Activated T-helper 2 cell treated with anti-CD3 and anti-CD28 coated beads, Interferon-gamma antibody, Interleukin-2, Interleukin-4, amounts not matched to agents 10 μg/mL and 5 μg/mL and 100 μg/mL, durations not matched to agents 14 hours and 24 hours and 36 hours (primary cell): ENCODE measurements at places on chromosomes 13 and 19.

DNA sequence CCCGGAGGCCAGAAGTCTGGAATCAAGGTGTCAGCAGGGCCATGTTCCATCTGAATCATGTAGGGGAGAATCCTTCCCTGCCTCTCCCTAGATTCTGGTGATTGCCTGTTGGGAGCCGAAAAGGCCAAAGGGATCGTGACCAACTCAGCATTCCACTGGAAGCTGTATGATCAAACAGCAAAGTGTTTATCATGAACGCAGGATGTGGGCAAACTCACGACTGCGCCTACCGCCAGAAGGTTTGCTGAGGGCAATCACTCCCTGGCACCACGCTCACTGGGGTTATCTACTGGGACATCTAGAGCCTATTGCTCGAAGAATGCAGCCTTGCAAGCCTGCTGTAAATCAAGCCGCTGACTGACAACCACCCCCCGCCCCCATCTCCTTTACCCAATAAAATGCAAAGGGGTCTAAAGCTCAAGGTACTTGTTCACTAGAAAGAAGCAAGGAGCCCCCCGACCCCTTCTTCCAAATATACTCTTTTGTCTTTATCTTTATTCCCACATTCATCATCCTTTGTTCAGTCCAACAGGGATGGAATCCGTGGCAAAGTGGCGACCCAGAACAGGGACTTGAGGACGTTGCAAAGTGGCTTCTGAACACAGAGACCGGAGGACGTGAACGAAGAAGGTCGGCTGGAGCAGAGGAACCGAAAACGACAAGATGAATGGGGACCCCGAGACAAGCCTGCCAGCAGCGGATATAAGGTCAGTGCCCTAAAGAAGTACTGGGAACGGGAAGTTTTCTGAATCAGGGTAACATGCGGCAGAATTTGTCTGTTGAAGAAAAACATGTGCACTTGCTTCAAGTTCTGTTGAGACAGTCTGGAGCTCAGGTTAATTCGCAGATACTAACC, 16.8 kb downstream of the CLEC4M start:
- no peak for DNase-seq

- no peak for DNase-seq
Measured at GRCh38 chr13:21703846-21704245, 33.0 kb downstream of the FGF9 start.

- DNase-seq: no peak
Measured at GRCh38 chr13:23391752-23392151, 41.8 kb downstream of the SACS start.

DNA sequence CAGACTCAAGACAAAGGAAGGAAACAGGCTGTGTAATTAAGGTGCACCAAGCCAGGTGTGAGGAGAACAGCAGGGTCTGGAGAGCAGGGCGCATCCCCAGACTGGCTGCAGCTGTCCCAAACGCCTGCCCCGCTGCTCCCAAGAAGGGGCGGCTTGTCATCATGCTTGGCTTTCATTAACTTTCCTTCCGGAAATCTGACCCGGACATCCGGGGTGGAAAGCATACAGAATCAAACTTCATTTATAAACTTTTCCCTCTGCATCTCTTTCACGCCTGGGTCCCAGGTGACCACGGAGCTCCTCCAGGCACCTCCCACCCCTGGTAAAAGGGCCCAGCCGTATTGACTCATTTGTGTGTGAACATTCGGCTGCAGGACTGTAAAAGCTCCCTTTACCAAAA, 31.7 kb downstream of the TSHZ3 start:
- no peak for DNase-seq

DNA sequence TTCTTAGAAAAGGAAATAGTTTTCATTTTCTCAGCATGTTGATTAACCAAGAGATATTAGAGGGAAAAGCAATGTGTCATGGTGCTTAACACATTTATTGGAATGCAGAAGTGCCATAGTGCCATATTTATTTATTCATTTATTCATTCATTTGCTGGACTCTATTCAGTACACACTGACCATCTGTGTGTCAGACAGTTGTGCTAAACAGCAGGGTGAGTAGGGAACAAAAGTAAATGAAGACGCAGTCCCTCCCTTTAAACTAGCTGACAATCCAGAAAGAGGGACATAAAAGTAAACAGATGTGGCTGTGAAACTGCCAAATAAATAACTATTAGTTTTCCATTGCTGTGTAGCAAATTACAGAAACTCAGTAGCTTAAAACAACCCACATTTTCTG, 323.7 kb downstream of the MTUS2 start:
- DNase-seq: no peak

GRCh38 chr13:98749501-98749900, 3.0 kb downstream of the SLC15A1 start:
- no peak for DNase-seq

- no peak for DNase-seq
Measured at GRCh38 chr19:49882643-49883042, 5.1 kb downstream of the TBC1D17 start.

DNA sequence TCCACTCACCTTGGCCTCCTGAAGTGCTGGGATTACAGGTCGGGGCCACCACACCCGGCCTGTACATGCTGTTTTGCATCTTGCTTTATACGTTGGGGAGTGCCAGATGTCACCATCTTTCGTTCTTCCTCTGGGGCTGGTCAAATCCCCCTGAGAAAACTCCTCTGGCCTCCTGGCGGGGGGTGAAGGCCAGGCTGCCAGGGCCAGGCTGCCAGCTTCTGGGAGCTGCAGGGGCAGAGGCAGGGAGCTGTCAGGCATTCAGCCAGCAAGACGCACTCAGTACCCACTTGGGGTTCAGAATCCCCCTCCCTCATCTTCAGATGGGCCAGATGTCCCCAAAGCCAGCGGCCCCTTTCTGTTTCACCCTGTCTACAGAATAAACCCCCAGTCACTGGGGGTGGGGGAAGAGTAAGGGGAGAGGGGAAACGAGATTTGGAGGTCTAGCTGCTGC, 16.1 kb downstream of the ZSWIM9 start:
- no peak for DNase-seq

- no peak for DNase-seq
Measured at GRCh38 chr13:81929988-81930387, 1589.1 kb upstream of the SPRY2 start.

- no peak for DNase-seq
Measured at GRCh38 chr19:10876459-10877240, 5.3 kb downstream of the CARM1 start.

GRCh38 chr13:100527644-100528043, 60.9 kb downstream of the GGACT start:
- no peak for DNase-seq

DNA sequence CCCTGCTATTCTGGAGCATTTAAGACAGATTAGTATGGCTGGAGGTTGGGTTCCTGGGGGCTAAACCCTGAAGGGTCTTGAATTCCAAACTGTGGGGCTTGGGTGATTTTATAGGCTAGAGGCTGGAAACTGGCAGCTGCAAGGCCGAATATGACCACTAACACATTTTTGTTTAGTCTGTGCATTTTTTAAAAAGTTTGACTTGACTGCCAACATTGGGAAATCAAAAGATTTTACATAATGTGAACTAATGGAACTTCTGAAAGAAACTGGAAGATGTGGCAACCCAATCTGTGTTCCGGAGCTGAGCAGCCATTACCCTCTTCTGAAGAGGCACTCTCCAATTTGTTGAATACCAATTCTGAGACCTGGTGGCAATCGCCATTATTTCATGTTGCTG, 5.1 kb downstream of the ZNF784 start:
- DNase-seq: no peak

GRCh38 chr19:4977299-4978174, 8.6 kb downstream of the KDM4B start:
- DNase-seq: no peak

DNA sequence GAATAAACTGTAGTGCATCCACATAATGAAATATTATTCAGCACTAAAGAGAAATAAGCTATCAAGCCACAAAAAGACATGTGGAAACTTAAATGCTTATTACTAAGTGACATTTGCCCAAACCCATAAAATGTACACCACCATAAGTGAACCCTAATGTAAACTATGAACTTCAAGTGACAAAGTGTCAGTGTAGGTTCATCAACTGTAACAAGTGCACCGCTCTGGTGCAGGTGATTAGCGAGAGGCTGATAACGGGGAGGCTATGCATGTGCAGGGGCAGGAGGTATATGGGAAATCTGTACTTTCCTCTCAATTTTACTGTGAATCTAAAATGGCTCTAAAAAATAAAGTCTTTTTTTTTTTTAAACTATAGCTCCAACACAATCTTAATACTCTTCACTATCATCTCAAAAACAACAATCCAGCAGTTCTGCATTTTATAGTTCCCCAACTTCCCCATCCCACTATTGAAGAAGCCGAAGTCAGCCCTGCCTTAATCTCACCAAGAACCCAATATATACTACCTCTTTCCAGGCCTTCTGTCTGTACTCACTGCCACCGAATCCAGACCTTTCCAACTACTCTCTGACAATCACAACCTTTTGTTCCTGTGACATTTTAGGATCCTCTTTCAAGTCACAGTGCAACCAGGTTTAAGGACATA, 22.6 kb downstream of the ELF1 start:
- DNase-seq: no peak

DNA sequence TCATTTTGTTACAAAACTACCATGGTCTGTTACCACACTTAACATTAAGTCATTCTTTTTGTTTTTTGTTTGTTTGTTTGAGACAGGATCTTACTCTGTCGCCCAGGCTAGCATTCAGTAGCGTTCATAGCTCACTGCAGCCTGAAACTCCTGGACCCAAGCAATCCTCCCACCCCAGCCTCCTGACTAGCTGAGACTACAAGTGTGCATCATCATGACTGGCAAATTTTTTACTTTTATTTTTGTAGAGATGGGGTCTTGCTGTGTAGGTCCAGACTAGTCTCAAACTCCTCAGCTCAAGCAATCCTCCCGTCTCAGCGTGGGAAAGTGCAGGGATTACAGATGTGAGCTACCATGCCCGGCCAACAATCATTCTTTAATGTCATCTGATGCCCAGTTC, 3.3 kb downstream of the ALDH16A1 start:
- no peak for DNase-seq

GRCh38 chr13:31014456-31014855, 82.0 kb downstream of the TEX26 start:
- no peak for DNase-seq

- DNase-seq: no peak
Measured at GRCh38 chr19:54448040-54448773, 792 bp upstream of the LENG8 start.

GRCh38 chr13:99758460-99759162, 213.0 kb downstream of the ZIC5 start:
- no peak for DNase-seq

DNA sequence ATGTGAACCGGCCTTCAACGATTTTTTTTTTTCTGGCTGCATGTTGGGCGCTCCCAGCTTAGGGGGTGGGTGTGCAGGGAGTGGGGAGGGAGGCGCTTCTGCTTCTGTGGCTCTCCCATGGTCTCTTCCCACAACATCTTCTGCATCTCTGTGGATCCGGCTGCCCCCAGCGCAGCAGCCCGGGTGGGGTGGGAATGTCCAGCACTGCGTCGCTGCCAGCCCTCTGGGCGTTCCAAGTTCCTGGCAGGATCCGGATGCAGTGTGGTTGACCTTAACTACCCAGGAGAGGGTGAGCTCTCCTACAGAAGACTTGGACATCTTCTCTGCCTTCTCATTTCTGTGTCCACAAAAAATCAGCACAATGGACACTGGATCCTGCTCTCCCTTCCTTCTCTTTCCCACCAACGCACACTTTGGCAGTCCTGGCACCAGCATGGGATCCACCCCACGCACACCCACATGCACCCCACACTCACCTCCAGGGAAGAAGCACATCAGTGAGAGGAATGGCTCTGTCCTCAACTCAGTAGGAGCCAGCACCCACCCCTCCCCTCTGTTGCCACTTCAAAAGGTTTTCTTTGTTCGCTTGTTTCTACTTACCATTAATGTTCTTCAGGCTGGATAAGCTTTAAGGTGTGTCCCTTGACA, 177.3 kb downstream of the COL4A1 start:
- no peak for DNase-seq

DNA sequence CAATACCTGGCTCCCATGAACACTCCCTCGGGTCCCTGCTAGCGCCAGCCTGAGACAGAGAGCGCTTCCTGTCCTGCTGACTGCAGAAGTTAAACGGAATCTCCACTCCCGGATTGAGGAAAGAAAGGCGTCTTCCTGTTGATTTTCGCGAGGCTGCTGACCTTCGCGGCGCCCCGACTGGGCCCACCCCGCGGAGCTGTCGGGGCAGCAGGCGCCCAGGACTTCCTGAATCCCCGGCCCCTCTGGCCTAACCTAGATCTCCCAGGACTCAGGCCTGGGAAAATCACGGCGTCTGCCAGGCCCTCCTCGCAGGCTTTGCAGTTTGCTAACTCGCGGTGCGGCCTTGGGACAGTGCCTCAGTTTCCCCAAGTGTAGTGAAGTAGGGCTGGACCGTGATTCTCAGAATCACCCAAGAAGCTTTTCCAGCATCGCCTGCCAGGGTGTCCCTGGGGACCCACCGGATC, 108.8 kb downstream of the KCTD15 start:
- DNase-seq: no peak

DNA sequence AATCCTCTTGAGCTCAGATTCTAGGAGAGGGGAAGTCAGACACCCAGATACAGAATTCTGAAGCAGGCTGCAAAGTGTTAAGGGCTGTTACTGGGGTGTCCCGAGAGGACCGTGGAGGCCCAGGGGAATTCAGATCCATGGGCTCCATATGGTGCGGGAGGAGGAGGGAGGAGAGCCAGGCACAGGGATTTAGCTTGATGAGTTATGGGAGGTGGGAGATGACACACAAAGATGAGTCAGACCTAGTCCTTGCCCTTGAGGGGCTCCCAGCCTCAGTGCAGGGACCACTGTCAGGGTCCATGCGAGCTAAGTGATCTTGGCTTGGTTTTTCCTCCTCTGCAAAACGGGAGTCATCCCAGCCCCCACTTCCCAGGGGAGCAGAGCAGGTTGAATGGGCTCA, 14.4 kb upstream of the GIPR start:
- no peak for DNase-seq

DNA sequence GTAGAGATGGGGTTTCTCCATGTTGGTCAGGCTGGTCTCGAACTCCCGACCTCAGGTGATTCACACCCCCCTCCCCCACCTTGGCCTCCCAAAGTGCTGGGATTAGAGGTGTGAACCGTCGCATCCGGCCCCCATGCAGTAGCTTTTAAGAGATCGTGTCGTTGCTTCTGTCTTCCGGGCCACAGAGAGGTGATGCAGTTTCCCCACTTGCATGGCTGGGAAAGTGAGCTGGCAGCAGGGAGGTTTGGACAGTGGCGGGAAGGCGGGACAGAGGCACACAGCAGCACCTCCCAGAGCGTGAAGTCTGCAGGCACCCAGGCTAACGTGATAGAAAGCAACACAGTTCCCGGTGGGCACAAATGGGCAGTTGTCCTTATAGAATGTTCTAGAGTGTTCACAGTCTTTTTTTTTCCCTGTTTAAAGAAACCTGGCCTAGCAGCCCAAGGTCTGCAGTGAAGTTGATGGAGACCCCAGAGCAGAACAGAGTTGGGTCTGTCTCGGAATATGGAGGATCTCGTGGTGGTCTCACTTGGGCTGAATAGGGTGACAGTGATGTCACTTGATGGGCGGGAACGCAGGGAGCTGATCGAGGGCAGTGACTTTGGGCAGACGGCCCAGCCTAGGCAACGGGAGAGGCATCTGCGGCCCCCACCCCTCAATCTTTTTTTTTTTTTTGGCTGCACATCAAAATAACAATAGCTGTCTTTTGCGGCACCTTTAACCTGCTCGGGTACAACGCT, 4.9 kb downstream of the UHRF1 start:
- DNase-seq: no peak

GRCh38 chr13:27772651-27773425, 19.4 kb upstream of the GSX1 start:
- no peak for DNase-seq

- DNase-seq: no peak
Measured at GRCh38 chr19:4986471-4986891, 17.6 kb downstream of the KDM4B start.

- DNase-seq: no peak
Measured at GRCh38 chr13:110132225-110132982, 174.6 kb downstream of the COL4A1 start.

GRCh38 chr19:31316201-31316951, 32.9 kb downstream of the TSHZ3 start:
- no peak for DNase-seq
